ENCODE measurements at places on chromosomes 6 and 20.

DNA sequence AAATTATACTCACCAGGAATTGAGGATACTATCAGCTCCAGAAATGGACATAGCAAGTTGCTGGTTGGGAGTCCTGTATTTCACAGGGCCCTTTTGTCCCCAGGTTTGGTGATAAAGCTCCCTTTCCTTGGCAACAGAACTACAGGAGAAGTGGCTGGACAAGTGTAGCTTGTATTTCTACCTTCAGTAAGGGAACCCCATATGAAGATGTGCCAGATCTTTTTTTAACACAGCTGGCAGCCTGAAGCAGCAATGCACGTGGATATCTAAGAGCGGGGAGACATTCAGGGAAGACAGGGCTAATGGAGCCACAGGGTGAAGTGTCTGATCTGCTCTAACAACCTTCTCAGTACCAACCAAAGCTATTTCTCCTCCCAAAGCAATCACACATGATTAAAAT lies 373.9 kb upstream of the ID4 start:
- no peak for DNase-seq

DNA sequence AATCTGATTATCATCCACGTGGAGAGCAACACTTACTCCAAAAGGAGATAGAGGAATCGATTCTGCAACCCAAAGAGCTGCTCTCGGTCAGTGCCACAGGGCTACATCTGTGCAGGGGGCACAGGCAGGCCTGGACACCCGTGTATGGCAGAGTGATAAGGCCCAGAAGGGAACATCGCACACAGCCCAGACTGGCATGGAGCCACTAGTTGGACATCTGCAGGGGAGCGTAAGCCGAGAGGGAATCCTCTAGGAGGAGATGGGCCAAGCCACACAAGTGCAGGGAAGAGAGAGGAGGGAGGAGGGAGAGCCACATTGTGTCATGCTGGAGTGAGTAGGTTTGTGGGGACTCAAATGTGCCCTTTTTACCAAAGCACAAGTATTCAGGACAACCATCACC lies 50.4 kb upstream of the ENTPD6 start:
- peak; percentile 71 for DNase-seq

- no peak for DNase-seq
Observed at GRCh38 chr6:21085211-21085610, 508.3 kb upstream of the SOX4 start.

DNA sequence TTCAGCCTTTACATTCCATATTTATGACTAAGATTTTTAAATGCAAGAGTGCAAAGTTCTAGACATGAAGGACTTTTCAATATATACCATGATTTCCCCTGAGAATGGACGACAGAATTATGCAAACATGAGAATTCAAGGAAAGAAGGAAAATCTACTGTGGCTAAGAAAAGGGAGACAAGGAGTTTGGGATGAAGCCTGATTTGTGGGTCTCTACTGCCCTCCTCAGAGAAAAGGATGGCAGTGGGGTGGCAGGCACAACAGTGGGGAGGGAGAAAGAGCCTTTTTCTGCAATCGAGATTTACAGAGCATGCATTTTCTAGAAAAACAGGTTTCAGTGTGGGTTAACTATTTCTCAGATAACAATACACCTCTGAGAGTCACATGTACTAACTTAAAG lies 466.9 kb upstream of the NRSN1 start:
- DNase-seq = peak; percentile 45

DNA sequence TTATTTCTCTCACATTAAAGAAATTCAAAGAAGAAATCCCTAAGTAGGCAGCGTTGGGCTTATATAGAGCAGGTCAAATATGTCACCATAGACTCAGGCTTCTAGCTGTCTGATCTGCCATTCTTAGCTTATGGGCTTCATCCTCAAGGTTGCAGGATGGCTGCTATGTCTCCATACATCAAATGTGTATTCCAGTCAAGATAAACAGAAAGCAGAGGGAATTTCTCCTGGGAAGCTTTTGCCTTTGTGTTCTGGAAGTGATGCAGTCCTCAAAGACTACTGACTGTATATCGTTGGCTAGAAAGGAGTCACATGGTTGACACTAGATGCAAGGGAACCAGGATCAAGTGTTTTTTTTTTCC lies 36.0 kb downstream of the ZNF341 start:
- DNase-seq = no peak

DNA sequence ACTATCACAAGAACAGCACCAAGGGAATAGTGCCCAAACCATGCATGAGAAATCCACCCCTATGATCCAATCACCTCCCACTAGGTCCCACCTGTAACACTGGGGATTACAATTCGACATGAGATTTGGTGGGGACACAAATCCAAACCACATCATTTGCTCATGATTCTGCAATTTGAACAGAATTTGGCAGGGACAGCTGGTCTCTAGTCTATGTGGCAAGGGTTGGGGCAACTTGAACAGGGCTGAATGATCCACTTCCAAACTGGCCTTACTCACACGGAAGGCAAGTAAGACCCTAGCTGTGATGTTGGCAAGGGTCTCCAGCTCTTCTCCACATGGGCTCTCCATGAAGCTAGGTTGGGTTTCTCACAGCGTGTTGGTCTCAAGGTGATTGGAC lies 10.1 kb upstream of the FKBP5 start:
- no peak for DNase-seq

DNA sequence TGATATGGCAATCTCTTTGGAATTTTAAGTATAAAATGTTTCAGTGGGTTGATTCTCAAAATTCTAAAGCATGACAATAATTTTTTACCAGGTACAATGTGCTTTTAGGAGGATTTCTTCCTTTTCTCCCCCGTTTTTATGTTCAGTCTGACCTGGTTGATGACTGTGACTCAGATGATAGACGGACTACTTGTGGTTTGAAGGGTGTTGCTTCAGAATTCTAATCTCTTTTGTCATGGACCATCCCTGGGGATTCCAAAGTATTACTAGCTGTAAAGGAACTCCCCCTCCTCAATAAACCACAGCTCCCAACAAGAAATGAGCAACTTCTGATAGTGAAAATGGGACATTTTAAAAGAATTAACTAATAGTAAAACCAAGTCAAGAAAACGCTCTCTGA lies 34.9 kb upstream of the TNFAIP3 start:
- no peak for DNase-seq

GRCh38 chr6:137808191-137808590 lies 58.9 kb upstream of the TNFAIP3 start:
- no peak for DNase-seq

DNA sequence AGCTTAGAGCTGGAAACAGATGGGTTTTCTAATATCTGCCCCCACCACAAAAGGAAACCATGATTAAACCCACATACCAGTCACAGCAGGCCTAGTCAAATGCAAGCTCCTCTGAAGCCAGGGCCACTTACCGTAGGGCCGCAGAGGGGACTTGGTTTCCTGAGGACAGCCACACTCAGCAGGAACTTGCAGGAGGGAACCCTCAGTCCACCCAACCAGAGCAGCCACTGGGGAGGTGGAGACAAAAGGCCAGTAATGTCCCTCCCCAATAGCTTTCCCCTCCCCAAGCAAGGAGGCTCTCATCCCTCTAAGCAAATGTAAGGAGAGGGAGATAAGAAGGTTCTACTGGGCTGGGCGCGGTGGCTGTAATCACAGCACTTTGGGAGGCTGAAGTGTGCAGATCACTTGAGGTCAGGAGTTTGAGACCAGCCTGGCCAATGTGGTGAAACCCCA lies 384.4 kb upstream of the JARID2 start:
- DNase-seq = no peak

DNA sequence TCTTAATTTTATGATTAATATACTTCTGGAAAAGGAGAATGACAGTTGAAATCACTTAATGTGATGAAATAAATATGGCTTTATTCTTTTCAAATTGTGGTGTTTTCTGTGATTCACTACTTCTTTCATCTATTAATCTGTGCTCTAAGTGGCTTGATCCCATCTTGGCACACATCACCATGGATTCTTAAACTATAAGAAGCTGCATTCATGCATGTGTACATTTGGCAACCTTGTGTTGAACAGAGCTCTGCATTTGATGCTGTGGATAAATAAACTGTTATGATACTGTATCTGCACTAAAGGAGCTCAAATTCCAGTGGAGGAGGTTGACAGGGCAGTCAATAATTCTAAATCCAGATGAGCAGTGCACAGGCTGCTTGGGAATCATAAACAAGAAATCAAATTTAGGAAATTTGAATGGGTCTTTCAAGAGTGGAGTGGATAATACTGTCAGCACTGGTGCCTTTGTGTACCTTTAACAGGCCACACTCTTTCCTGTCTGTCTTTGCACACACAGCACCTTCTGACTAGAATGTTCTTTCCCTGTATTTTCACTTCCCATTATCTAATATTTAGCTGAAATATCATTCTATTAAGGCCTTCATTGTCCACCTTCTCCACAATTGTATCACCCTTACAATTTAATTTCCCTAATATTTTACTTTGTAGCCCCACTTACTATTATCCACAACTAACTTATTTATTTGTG lies 252.9 kb downstream of the GRM1 start:
- DNase-seq = no peak

DNA sequence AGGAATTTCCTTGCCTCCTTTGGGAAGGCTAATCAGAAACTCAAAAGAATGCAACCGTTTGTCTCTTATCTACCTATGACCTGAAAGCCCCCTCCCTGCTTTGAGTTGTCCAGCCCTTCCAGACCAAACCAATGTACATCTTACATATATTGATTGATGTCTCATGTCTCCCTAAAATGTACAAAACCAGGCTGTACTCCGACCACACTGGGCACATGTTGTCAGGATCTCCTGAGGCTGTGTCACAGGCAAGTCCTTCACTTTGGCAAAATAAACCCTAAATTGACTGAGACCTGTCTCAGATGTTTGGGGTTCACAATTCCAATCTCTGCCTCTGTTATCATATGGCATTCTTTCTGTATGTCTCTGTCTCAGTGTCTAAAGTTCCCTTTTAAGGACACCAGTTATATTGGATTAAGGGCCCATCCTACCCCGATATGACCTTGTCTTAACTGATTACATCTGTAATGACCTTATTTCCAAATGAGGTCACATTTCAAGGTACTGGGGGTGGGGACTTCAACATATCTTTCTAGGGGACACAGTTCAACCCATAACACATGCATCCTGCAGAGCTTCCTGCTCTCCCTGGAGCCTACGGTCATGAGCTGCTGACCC lies 513.5 kb upstream of the JARID2 start:
- DNase-seq = no peak

DNA sequence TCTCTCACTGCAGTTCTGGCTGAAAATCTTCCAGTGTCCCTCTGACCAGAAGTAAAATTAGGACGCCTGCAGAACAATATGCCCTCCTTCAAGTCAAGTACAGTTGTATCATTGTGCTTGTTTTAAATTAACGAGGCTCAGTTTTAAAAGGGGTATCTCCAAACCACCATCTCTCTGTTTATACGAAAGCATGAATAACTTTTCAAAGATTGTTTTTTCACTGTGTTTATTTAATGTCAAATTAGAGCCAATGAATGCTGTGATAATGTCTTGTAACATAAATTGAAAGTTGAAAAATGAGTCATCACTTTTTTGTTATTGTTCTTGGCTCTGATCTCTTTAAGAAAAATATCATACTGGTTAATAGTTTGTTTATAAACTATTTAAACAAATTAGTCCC lies 230.7 kb upstream of the THEMIS start:
- DNase-seq = no peak

GRCh38 chr6:125301435-125302391 lies at the start of gene HDDC2:
Gene HDDC2, minus strand, starts transcription at chr6:125301967. Its CDS starts 35 bp downstream, at chr6:125301932.
- peak; percentile 28 for DNase-seq

- no peak for DNase-seq
Observed at GRCh38 chr6:167851370-167851952, 24.8 kb downstream of the AFDN start.

DNA sequence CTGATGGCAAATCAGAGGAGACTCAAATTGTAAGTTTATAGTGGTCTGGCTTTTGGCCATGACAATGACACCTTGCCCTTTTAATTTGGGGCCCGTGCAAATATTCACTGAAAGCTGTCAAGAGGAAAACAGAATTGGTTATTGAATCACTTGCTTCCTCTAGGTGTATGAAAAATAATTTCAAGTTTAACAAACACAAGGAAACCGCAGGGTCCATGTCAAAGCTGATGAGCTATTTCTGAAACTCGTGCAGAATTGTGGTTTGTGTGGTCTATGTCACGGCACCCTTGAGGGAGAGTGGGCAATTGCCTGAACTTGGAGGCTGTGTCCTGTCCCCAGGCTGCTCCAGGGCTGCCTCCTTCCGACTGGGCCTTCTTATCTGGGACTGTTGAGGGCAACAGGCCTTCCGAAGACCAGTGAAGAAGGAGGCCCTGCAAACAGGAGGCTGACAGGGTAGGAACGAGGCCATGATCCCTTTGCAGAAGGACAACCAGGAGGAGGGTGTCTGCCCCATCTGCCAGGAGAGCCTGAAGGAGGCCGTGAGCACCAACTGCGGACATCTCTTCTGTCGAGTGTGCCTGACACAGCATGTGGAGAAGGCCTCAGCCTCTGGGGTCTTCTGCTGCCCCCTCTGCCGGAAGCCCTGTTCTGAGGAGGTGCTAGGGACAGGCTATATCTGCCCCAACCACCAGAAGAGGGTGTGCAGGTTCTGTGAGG lies 788 bp downstream of the TRIM40 start:
- no peak for DNase-seq

DNA sequence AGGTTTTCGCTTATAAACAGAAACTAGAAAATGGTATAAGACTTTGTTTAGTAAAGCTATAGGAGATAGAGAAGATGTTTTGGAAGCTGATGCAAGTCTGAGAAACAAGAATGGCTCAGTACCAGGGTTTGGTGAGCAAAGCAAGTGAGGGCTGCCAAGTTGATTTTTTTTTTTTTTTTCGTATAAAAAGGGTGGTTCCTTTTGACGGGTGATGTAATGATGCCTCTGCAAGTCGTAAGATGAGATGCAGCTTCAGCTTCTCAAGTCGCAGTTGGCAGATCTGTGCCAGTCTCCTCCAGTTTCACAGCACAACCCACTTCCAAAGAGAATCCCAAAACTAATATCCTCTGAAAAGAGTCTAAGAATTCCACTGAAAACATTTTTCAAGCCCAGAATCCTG lies 252.8 kb upstream of the CDH4 start:
- no peak for DNase-seq

- DNase-seq = no peak
Observed at GRCh38 chr20:50565383-50565782, 55.2 kb downstream of the PTPN1 start.

DNA sequence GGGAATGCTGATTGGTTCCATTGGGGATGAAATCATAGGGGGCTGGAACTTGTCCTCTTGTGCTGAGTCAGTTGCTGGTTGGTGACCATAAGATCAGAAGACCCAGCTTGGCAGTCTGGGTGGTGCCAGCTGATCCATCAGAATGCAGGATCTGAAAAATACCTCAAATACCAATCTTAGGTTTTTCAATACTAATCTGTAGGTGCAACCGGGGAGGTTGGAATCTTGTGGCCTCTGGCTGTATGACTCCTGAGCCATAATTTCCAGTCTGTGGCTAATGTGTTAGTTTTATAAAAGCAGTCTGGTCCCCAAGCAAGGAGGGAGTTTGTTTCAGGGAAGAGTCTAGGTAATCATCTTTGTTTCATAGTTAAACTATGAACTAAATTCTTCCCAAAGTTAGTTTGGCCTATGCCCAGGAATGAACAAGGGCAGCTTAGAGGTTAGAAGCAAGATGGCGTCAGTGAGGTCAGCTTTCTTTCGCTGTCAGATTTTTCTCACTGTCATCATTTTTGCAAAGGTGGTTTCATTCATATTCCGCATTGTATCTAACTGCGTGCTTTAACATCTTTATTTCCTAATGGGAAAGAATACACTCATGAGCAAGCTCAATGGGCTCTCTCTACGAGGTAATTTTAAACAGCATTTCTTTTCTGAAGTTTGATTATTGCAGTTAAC lies 2.0 kb downstream of the ARMH2 start:
- no peak for DNase-seq

All from NCI-H446 (cell line).